Left renal pelvis (tissue), 4 donors: ENCODE measurements at places on chromosomes 6 and 20. TPM values are rescaled to one million over a fixed set of nuclear protein-coding genes. Genes with fewer than 3 reads are reported as not detected.

DNA sequence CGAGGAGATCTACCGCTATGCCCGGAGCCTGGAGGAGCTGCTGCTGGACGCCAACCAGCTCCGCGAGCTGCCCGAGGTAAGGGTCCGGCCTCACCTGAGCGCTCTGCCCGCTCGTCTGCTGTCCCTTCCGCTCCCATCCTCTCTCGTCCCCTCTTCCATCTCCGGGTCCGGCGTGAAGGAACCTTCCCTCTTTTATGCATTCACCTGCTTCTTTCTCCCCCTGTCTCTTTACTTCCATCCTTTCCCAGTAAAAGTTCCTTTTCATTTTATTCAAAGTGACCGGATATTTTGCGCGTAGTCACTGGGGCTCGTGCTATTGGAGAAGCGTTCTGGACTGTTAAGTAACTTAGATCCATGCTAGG is 516 bp downstream of the LRRC1 start:
- DNase-seq = peak; percentile 38

DNA sequence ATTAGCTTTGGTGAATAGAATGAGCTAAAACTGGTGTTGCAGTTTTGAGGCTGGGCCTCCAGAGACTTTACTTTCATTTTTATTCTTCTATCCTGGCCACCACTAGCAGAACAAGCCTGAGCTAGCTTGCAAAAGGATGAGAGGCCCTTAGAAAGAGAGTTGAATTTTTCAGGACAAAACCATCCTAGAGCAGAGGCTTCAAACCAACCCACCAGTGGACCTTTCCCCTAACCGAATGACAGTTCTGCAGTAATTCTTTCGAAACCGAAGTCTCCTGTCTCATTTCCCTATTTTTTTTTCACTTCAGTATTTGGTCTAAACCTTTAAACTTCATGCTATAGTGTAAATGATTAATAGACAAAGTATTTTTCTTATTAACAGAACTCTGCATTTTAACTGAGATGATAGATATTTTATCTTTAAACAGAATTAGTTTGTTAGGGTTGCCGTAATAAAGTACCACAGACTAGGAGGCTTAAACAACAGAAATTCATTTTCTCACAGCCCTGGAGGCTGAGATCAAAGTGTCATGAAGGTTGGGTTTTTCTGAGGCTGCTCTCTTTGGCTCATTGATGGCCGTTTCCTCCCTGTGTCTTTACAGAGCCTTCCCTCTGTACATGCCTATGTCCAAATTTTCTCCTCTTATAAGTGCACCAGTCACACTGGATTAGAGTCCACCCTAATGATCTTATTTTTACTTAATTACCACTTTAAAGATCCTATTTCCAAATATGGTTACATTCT is 80.6 kb upstream of the PAK5 start:
- no peak for DNase-seq

GRCh38 chr6:49847673-49848072 is 18.7 kb downstream of the CRISP1 start:
- no peak for DNase-seq

- no peak for DNase-seq
Observed at GRCh38 chr6:37691904-37692806, 5.5 kb downstream of the MDGA1 start.

DNA sequence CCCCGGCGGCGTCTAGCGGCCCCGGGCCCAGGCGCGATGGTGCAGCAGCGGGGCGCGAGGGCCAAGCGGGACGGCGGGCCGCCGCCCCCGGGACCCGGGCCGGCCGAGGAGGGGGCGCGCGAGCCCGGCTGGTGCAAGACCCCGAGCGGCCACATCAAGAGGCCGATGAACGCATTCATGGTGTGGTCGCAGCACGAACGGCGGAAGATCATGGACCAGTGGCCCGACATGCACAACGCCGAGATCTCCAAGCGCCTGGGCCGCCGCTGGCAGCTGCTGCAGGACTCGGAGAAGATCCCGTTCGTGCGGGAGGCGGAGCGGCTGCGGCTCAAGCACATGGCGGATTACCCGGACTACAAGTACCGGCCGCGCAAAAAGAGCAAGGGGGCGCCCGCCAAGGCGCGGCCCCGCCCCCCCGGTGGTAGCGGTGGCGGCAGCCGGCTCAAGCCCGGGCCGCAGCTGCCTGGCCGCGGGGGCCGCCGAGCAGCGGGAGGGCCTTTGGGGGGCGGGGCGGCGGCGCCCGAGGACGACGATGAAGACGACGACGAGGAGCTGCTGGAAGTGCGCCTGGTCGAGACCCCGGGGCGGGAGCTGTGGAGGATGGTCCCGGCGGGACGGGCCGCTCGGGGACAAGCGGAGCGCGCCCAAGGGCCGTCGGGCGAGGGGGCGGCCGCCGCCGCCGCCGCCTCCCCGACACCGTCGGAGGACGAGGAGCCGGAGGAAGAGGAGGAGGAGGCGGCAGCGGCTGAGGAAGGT is 715 bp downstream of the SOX12 start:
- DNase-seq = no peak

GRCh38 chr6:13574149-13574570 is 241 bp upstream of the SIRT5 start:
- peak; percentile 88 for DNase-seq

GRCh38 chr6:85612690-85613474 is 19.2 kb upstream of the SNX14 start:
- DNase-seq = no peak

DNA sequence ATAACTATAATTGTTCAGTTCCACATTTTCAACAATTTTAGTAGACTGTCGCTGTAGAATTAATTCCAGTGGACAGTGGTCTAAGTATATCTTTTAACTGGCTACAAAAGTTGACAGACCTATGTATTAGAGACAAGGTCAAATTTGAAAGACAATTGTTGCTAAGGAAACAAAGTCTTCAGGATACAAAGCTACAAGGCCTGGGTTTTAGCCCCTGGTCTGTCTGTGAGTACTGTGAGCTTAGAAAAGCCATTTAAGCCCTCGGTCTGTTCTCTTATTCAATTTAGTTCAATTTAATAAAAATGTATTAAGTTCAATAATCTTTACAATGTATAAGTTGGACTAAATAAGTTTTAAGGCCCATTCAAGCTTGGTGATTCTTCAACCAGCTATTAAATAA is 352.5 kb downstream of the HDGFL1 start:
- DNase-seq = no peak

DNA sequence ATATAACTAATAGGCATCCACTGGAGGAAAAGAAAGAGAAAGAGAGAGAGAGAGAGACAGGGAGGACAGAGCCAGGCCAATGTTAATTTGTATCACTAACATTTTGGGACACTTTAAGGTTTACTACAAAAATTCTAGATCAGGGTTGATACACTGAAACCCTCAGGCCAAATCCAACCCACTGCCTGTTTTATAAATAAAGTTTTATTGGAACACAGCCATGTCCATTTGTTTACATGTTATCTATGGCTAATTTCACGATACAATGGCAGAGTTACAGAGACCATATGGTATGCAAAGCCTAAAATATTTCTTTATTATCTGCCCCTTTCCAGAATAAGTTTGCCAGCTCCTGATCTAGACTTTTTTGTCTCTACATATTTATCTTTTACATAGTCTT is 263.9 kb downstream of the ZNF217 start:
- no peak for DNase-seq

GRCh38 chr6:116255246-116255800 is 1.4 kb upstream of the TSPYL4 start:
- no peak for DNase-seq

DNA sequence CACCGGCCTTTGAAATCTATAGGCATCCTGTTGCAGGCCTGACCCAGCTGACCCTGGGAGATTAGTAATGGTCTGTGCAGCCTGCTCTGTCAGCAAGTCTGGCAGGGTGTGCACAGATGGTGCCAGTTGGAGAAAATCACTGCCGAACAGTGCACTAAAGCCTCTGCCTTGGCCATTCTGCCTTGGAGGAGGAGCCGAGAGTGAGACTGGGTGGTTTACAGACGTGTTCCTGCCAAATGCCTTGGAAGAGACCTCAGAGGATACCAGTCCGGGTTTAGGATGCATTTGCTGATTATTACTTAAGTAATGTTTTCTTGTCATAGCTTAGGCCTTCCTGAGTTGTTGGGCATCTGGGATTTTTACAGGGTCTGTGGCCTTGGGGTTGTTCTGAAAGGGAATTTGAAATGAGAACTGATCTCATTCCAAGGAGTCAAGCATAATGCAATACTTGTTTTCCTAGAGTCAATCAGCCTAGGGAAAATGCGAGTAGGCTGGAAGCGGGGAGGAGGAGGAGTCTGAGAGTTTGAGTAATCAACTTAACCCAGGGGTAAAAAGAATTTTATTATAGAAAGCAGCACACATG is 292.1 kb downstream of the SOX4 start:
- DNase-seq = no peak

GRCh38 chr20:6629564-6629963 is 137.9 kb upstream of the BMP2 start:
- DNase-seq = no peak

DNA sequence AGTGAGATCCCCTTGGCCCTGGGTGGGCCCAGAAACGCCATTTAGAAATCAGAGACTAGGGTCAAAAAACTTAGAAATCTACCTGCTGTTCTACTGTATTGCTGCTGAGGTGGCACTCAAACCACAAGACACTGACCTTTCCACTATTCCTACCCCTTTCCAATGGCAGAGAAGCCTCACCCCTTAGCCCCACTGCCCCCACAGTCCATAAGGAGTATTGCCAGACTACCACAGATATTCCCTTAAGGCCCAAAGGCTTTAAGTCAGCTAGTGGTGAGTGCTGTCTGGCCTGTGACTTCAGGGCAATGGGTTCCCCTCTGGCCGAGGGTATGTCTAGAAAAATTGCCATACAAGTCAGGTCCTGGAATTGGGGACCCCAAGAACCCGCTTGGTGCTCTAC is 656.1 kb downstream of the COL12A1 start:
- no peak for DNase-seq

SLC17A4 gene
- polyA plus RNA-seq = 1.4 TPM

SLC12A5 gene
- polyA plus RNA-seq = 0.86 TPM

GABRR2 gene
- 0.79 TPM for polyA plus RNA-seq

TMEM74B gene
- polyA plus RNA-seq = 1.9 TPM
